CD4-positive, alpha-beta T cell treated with Interferon alpha-2 for 1 hour (primary cell): ENCODE measurements at places on chromosomes 4 and X.

- DNase-seq = peak; percentile 31
Measured at GRCh38 chrX:130539721-130540321, 138.0 kb downstream of the RBMX2 start.

GRCh38 chr4:185395238-185395955, at the start of gene LRP2BP:
TSS of gene LRP2BP (minus strand) at chr4:185395924. CDS start at chr4:185378186, 17,738 bp downstream.
- no peak for DNase-seq

DNA sequence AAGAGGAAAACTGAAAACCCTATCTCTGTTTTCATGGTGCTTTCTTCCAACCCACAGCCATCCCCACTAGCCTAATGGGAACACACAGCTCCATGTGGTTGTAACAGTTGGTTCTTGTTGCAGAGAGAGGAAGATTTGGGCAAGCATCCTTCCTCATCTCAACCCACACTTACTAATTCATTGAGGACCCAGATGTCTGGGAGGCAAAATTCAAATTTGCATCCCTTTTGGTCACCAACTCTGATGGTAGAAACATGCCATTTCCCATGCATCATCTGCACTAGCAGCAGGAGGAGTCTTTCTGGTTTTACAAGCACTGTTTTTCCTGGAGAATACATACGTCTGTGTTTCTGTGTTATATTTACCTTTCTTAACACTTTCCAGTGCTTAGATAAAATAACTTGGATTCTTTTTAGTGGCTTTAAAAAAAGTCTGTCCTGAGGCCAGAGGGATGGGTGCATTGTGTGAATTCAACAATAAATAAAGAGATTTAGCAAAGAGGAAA, 301.0 kb downstream of the KCTD8 start:
- DNase-seq = no peak

DNA sequence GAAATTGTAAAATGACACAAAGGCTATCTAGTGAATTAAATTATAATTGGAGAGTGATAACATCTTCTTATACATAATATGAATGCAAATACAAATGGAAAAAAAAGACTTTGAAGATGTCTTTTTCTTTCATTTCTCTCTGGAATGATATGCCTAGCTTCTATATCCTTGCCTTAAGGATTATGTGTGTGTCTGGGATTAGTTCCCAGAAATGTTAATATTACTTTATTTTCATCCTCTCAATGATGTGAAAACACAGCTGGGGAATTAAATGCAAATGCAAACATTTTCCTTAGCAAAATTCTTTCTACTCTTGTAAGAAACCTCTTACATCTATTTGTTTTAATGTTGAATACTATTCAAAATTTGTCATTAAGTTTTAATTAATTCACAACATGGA, 441.9 kb downstream of the FSTL5 start:
- DNase-seq = no peak

DNA sequence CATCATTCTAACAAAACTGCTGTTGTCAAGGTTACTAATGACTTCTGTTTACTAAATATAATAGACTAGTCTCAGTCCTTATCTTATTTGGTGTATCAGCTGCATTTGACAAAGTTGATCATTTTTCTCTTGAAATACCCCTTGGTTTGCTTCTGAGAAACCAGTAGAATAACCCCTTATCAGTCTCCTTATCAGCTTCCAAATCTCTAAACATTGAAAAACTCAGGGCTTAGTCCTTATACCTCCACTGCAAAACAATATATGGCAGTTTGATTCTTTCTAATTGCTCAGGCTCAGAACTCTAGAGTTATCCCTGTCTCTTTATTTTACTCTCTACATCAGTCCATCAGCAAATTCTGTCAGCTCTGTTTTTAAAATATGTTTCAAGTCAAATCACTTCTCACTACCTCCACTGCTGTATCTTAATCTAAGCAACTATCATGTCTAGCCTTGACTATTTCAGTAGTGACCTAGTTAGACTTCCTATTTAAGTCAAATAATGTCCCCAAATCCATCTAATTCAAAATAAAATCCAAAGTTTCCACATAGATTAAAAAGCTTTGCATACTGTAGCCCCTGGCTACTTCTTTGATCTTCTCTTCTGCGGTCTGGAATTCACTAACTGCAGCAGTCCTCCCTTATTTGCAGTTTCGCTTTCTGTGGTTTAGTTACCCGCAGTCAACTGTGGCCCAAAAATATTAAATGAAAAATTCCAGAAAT, 87.1 kb upstream of the NPNT start:
- no peak for DNase-seq

GRCh38 chr4:94635177-94635576, 122.6 kb upstream of the BMPR1B start:
- no peak for DNase-seq

DNA sequence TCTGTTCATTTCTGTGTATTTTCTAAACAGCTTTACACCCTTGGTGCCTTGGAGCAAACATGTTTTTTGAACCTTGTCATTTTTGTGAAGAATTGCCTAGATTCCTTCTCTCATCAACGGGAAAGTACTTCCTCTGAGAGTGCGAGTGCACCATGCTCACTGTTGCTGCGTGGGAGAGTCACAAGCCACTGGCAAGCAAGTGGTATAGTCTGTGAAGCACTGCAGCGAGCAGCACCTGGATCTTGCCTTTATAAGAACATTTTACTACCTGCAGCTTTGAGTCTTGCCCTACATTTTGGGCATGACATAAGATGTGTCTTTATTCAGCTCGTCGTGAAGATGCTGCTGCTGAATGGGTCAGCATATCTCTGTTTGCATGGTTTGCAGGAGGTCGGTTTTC, 44.9 kb downstream of the HADH start:
- DNase-seq = no peak

DNA sequence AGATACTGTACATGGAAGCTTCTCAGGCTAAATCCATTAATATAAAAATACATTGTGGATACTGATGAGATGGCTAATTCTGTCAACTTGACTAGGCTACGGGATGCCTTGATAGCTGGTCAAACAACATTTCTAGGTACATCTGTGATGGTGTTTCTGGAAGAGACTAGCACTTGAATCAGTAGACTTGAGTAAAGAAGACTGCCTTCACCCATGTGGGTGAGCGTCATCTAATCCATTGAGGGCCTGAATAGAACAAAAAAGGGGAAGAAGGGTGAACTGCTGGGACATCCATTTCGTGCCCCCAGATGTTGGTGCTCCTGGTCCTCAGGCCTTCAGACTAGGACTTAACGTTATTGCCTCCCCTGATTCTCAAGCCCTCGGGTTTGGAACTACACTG, 3.7 kb upstream of the SRP72 start:
- DNase-seq = no peak

GRCh38 chr4:80229128-80229527, 31.8 kb downstream of the PRDM8 start:
- DNase-seq = no peak

DNA sequence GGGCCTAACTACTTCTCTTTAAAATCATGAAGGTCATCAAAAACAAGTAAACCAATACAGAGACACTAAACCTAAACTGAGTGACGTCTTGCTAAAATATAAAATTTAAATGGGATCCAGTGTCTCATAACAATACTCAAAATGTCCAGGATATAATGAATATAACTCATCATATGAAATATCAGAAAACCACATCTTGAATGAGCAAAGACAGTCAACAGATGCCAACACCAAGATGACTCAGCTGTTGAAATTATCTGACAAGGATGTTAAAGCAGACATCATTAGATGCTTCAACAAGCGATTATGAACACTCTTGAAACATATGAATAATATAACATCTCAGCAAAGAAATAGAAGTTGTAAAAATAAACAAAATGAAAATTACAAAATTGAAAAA, 8.3 kb downstream of the NAP1L2 start:
- DNase-seq = no peak

GRCh38 chr4:119832776-119833175, 204.2 kb upstream of the PDE5A start:
- DNase-seq = no peak

GRCh38 chr4:2462992-2463762, 5.7 kb upstream of the RNF4 start:
- no peak for DNase-seq

- DNase-seq = no peak
Measured at GRCh38 chrX:68396953-68397352, 36.3 kb downstream of the OPHN1 start.

DNA sequence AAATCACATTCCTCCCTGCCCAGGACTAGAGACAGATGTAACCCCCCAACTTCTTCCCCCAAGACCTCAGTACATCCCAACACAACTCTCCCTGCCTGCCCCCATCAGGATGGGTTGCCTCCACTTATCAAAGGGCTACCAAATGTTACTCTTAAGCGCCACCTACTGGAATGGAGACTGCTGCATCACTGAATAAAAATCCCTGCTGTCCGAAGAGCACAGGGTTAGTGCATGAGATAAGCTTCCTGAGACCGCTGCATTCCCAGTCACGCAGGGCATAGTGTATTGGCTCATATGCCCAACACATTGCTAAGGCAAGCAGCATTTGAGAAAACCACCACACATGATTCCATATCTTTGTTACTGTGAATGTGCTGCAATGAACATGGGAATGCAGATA, 544.5 kb downstream of the PPP4R3C start:
- DNase-seq = no peak

GRCh38 chrX:29880977-29881376, 334.4 kb upstream of the MAGEB2 start:
- DNase-seq = no peak

- DNase-seq = no peak
Measured at GRCh38 chr4:140568507-140569306, at the start of gene UCP1. TSS of gene UCP1 (minus strand) at chr4:140568961. CDS start at chr4:140568729, 232 bp downstream.

- DNase-seq = no peak
Measured at GRCh38 chr4:48051078-48051477, 34.5 kb downstream of the NIPAL1 start.

DNA sequence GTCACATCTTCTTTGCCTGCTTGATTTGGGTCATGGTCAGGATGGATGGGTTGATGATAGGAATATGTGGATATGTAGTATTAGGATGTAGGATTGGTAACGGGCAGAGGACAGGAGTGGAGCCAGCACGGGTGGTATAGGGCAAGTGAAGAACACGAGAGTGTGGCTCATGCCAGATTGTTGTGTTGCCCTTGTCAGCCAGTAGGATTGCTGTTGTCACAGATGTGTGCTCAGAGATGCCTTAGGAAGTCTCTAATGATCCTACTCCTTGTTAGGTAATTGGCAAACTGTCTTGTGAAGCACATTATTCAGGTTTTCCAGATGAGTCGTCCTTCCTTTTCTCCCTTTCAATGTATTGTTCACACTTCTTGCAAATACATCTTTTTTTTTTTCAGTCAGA, 5.5 kb downstream of the ATP10D start:
- DNase-seq = peak; percentile 20

DNA sequence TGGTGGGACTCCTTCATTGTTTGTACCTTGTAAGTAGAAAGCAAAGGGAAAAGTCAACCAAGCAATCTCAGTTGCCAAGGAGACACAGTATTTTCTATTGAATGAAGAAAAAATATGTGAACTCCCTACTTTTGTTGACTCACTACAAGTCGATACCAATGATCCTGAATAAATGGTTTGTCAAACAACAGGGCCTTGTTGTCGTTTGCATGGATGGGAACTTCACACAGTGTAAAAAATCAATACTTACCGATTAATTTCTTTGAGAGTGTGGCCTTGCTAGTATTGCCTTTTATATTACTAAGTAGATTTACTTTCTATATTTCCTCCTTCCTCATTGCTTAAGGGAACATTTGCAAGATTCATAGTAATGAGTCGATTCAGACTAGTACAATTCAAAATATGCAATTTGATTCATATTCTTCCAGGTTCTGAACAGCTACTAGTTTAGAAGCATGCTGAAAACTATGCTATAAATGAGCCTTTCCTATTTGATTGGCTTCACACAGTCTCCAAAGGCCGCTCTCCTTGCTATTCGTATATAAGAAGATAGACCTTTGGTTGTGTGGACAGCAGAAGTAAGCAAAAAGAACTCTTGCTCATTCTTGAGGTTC, 108.0 kb downstream of the ZNF330 start:
- DNase-seq = no peak

GRCh38 chrX:122552286-122552800, 631.7 kb upstream of the GRIA3 start:
- no peak for DNase-seq
